ENCODE measurements at places on chromosomes 12 and 14. TPM values are rescaled to one million over a fixed set of nuclear protein-coding genes. Genes with fewer than 3 reads are reported as not detected.

- DNase-seq, result peak; percentile 87
Measured at GRCh38 chr14:67413806-67414769, 2.1 kb upstream of the PLEK2 start.

DNA sequence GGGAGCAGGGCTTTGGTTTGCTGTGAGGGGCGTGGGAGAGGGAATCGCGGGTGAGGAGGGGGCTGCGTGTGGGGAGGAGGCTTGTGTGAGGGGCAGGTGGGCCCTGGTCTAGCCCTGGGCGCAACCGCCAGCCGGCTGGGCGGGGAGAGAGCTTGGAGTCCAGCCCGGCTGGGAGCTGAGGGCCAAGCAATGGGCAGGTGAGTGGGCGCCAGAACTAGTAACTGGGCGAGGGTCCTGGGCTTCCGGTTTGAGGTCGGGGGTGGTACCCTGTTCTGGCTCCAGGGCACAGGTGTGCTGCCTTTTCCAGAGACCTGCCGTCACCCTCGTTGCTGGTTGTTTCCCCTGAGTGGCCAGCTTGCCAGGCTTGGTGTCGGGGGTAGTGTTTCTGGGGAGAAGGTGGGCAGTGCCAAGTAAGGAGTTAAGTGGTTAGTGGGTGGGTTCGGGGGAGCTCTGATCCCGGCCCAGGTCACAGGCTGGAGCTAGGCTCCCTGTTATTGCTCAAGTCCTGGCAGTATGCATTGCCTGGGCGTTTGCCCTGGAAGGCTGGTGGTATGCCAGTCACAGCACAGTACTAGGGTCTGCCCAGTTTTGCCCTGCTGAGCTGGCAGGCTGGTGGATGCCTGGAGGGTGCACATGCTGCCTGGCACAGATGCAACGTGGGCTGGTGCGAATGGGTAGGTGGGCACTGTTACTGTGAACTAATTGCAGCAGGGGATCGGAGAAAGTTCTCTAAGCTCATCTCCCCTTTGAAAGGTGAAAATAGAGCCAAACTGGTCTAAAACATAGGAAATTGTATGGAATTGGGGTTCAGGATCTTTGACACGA is 683 bp downstream of the CIPC start:
- DNase-seq, result peak; percentile 12

GRCh38 chr12:55728186-55728938 is 447 bp downstream of the CD63 start:
- peak; percentile 40 for DNase-seq

Gene IL22
- not detected for total RNA-seq

GRCh38 chr12:115337693-115338543 is 653.9 kb upstream of the TBX3 start:
- DNase-seq, result peak; percentile 95

Gene YAF2
- total RNA-seq, result 9.5 TPM

DNA sequence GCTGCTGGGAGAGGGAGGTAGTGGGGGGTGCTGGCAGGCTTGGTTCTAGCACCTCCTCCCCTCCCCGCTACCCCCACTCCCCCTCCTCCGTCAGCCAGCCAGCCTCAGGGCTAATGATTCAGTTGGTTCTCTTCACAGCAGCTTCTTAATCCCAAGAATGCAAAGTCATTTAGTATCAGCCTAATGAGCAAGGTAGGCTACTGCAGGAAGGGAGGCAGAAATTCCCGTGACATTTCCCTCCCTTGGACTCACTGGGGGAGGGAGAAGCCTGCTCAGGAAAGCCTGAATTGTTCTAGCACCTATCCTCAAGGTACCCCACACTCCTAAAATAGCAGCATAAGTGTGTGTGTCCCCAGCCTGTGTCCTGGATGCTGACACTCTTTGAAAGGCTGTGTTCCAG is 29.8 kb downstream of the ITPK1 start:
- DNase-seq, result peak; percentile 64

GRCh38 chr12:114631242-114631641 is 52.7 kb downstream of the TBX3 start:
- no peak for DNase-seq

Gene NTN4
- 16.3 TPM for total RNA-seq

Gene C12orf43
- 15.5 TPM for total RNA-seq

GRCh38 chr12:25745281-25745680 is 192.2 kb upstream of the LMNTD1 start:
- DNase-seq, result no peak

GRCh38 chr12:85085066-85085465 is 48.9 kb downstream of the LRRIQ1 start:
- no peak for DNase-seq

- no peak for DNase-seq
Measured at GRCh38 chr12:47417955-47418354, 287.9 kb downstream of the RPAP3 start.

Gene NAV3
- total RNA-seq, result 3.6 TPM

- no peak for DNase-seq
Measured at GRCh38 chr12:47652521-47653234, 53.2 kb downstream of the RPAP3 start.

- DNase-seq, result peak; percentile 79
Measured at GRCh38 chr14:65290830-65291229, 121.7 kb upstream of the FUT8 start.

GRCh38 chr12:116360579-116361413 is 83.3 kb upstream of the MED13L start:
- DNase-seq, result no peak

GRCh38 chr14:52015411-52016030 is 26.2 kb downstream of the RTRAF start:
- peak; percentile 37 for DNase-seq

GRCh38 chr14:61101803-61102548 is 120.9 kb downstream of the SLC38A6 start:
- peak; percentile 46 for DNase-seq

- no peak for DNase-seq
Measured at GRCh38 chr12:58186914-58187313, 245.5 kb downstream of the ATP23 start.

GRCh38 chr12:100554608-100555077 is 18.8 kb upstream of the GAS2L3 start:
- peak; percentile 88 for DNase-seq

GRCh38 chr12:24943947-24944600 is 4.8 kb downstream of the BCAT1 start:
- peak; percentile 63 for DNase-seq

Gene WASHC3
- 79.8 TPM for total RNA-seq

DNA sequence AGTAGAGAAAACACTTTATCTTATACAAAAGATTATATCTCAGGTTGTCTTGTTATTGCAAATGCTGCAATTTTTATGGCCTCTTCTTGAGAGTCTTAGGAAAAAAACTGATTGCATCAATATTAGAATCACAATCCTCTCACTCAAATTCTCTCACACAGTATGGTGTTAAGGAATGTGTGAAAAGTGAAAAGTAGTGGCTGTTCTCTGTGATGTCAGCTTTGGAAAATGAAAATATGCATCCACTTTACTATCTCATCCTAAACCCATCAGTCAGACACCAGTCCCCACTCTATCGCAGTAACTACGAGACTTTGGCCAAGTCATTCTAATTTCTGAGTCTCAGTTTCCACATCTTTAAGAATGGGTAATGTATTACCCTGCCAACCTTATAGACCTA is 32.6 kb upstream of the NTF3 start:
- no peak for DNase-seq

Gene RIPK3
- total RNA-seq, result not detected

DNA sequence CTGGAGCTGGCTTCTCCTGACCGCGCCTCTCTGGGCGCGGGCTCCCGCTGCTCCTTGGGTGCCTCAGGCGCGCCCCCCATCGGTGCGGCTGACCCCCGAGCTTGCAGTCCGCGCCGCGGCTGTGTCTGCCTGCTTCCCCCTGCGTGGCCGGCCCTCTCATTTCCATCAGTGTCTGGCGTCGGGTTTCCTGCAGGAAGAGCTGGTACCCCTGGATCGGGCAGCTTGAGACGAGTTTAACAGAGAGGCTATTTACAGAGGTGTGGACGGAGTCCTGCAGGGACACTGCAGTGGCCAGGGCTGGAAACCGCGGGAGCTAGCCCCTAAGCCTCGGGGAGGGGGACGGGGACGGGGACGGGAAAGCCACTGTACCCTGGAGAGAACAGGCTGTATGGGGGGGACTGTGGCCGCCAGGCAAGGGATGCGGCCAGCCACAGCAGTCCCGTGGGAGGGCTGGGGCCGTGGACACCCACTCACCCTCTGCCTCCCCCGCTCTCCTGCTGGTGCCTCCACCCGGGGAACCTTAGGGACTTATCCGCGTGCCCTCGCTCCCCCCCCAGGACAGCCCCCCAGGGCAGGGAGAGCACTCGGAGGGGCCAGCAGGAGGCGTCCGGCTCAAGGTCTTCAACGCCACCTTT is 3.7 kb upstream of the CACNA2D4 start:
- DNase-seq, result no peak

Gene LALBA
- total RNA-seq, result not detected

Gene IFI27
- total RNA-seq, result 2,076 TPM

All from H4 (cell line).